ENCODE measurements at places on chromosomes 6 and 20. TPM values are rescaled to one million over a fixed set of nuclear protein-coding genes. Genes with fewer than 3 reads are reported as not detected.

GRCh38 chr6:17204533-17204932 lies 76.6 kb upstream of the RBM24 start:
- no peak for DNase-seq

GRCh38 chr20:41350408-41350962 lies 9.9 kb downstream of the LPIN3 start:
- no peak for DNase-seq

GRCh38 chr6:111823831-111824607 lies 49.2 kb downstream of the FYN start:
- DNase-seq = no peak

GRCh38 chr6:131694832-131695426 lies 6.3 kb downstream of the OR2A4 start:
- peak; percentile 36 for DNase-seq

DNA sequence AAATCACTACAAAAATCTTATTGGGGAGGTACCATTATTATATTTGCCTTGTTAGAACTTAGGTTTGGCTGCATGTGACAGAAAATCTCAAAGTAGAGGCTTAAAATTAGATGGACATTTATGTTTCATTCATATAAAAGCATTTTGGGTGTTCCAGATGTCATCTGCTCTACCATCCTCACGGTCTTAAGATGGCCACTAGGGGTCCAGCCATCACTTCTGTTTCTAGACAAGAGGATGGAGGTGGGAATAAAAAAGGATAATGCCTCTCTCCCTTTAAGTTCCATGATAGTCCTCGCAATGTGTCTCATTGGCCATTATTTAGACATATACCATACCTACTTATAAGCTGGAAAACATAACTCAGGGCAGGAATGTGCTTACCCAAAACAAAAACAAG lies 929.5 kb downstream of the KIF16B start:
- no peak for DNase-seq

DNA sequence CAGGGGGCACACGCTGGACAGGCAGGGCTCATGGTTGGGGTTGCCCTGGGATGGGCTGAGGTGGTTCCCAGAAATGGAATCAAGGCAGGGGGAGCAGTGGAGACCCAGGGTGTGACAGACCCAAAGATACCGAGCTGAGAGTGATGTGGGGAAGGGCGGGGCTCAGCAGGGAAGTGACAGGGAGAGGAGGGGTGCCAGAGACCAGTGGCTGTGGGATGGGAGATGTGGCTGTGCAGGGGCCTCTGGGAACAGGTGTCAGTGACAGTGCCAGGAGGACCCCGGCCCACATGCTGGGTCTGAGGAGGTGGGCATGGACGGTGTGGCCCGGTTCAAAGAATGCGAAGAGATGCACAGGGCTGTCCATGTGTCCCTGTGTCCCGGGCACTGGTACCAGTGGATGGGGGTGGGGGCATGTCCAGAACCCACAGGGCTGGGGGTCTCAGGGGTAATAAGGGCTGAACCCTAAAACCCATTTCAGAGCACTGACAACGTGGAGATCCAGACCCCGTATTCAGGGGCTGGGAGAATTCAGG lies 1.0 kb downstream of the CABLES2 start:
- no peak for DNase-seq

- DNase-seq = no peak
Observed at GRCh38 chr20:9052136-9052535, 16.8 kb upstream of the PLCB4 start.

DNA sequence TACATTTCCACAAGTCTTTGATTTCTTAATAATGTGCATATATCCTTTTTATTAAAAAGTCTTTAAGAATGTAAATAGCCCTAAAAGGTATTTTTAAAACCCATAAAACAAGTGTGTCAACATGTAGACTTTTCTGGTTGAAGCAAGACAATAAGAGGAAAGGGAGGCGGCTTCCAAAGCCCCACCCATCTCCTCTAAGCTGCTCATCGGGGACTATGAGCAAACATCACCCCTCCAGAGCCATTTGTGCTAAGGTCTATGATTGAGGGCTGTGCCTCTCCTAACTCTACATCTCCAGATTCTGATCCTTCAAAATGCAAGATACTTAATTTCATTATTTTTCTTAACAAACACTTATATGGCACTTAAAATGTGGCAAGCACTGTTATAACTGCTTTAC lies 2.5 kb upstream of the NAA20 start:
- no peak for DNase-seq

DNA sequence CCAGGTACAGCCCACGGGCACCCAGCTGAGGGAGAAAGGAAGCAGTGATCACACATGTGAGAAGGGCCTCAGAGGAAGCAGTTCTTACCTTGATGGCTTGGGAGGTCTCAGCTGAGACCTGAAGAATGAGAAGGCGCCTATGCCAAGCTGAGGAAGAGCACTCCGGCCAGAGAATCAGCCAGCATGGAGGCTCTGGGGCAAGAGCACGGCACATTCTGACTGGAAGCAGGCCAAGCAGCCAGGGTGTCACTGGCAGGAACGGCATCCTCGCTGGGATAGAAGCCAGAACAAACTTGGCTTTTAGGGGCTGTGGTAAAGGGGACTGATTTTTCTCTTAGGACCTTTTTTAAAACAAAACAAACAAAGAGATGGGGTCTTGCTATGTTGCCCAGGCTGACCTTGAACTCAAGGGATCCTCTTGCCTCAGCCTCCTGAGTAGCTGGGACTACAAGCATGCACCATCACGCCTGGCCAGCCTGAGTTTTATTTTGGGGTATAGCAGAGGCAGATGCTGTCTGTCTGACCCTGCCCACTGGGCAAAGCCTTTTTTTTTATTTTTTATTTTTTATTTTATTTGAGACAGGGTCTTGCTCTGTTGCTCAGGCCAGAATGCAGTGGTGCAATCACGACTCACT lies 17.6 kb downstream of the GHRH start:
- DNase-seq = no peak

- no peak for DNase-seq
Observed at GRCh38 chr6:159249128-159249527, 79.9 kb downstream of the FNDC1 start.

DNA sequence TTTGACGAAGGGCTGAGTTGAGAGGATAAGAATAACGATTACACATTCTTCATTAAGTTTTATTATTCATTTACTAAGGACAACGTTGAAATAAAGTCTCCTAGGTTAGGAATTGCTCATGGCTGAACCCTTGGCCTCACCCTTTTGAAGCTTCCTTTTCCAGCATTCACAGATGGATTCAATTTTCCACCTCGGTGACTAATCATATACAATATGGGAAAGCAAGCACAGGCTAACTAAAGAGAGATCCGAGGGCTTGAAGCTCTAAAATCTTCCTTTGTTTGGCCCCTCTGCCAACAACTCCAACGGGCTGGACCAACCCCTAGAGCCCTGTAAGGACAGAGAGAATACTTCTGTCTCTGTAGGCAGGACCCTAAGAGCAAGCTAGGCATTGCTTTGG lies 159.5 kb downstream of the SOD2 start:
- DNase-seq = no peak

Gene BPIFA1
- not detected for polyA plus RNA-seq

Gene PAQR8
- polyA plus RNA-seq = 31.3 TPM

Gene GSTA2
- polyA plus RNA-seq = not detected

Gene CFB
- 5.4 TPM for polyA plus RNA-seq

Gene HTR1E
- polyA plus RNA-seq = 0.89 TPM

Gene ARG1
- polyA plus RNA-seq = not detected

Gene FKBP1C
- polyA plus RNA-seq = 3.0 TPM
